ENCODE measurements at places on chromosomes 6 and 20. TPM values are rescaled to one million over a fixed set of nuclear protein-coding genes. Genes with fewer than 3 reads are reported as not detected.
A peak's percentile ranks its signal among the peaks of the same experiment; 100 is the strongest.

The PRL gene
- not detected for total RNA-seq

The SIM1 gene
- total RNA-seq: not detected

The EEF1A2 gene
- 0.43 TPM for total RNA-seq

The LY6G6D gene
- total RNA-seq: not detected

The ZKSCAN8 gene
- total RNA-seq: 20.3 TPM

The NRN1 gene
- total RNA-seq: not detected

The MLIP gene
- total RNA-seq: not detected

The SLC16A10 gene
- not detected for total RNA-seq

The RIPPLY2 gene
- total RNA-seq: not detected

The TSHZ2 gene
- 2.3 TPM for total RNA-seq

The CAGE1 gene
- under 0.01 TPM for total RNA-seq

The CYP21A2 gene
- total RNA-seq: under 0.01 TPM

GRCh38 chr6:29301316-29301715 lies at the start of gene OR14J1:
Gene OR14J1, plus strand, starts transcription at chr6:29301701. Its CDS starts 4,989 bp downstream, at chr6:29306690.
- no peak for DNase-seq

DNA sequence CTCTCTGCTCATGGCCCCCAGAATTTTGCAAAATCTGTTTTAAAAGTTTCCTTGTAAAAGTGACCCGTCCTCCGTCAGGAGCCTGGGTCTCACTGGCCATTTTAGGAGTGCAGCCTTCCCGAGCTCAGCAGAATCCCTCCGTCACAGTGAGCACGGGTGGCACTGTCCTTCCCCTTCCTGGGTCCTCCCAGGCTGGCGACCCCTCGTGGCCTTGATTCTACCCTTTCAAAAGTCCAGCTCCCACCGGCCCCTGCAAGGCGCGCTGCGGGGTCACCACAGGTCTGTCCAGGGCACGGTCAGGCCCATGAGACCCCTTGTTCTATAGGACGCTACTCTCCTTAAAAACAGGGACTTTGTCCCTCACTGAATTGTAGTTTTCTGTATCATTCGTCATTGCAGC lies 112.7 kb downstream of the PSMB1 start:
- DNase-seq: no peak

- DNase-seq: no peak
Observed at GRCh38 chr6:135161411-135162395, 19.4 kb upstream of the MYB start.

DNA sequence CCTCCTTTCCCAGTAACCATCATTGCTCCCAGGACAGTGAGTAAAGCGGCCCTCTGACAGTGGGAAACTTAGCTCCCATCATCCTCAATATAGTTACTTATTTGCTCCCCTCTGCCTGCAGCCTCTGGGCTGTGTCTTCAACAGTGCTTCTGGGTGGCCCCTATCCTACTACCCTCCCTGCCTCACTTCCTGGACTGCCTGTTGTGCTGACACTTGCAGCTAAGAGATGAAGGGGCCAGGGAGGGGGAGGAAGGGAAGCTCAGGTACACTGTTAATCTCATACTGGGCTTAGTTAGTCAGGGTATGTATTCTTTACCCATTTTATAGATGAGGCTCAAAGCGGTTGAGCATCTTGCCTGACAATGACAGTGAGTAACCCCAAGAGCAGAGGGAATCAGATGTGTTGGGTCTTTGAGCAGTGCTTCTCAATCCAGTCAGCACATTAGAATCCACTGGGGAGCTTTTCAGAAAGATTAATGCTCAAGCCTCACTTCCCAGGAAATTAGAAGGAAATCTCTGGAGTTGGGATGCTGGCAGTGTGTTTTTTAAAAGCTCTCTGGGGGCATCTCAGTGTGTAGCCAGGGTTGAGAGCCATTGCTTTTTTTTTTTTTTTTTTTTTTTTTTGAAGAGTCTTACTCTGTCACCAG lies 27.1 kb upstream of the KCNK5 start:
- no peak for DNase-seq

GRCh38 chr6:128138694-128139093 lies 237.8 kb upstream of the THEMIS start:
- no peak for DNase-seq

DNA sequence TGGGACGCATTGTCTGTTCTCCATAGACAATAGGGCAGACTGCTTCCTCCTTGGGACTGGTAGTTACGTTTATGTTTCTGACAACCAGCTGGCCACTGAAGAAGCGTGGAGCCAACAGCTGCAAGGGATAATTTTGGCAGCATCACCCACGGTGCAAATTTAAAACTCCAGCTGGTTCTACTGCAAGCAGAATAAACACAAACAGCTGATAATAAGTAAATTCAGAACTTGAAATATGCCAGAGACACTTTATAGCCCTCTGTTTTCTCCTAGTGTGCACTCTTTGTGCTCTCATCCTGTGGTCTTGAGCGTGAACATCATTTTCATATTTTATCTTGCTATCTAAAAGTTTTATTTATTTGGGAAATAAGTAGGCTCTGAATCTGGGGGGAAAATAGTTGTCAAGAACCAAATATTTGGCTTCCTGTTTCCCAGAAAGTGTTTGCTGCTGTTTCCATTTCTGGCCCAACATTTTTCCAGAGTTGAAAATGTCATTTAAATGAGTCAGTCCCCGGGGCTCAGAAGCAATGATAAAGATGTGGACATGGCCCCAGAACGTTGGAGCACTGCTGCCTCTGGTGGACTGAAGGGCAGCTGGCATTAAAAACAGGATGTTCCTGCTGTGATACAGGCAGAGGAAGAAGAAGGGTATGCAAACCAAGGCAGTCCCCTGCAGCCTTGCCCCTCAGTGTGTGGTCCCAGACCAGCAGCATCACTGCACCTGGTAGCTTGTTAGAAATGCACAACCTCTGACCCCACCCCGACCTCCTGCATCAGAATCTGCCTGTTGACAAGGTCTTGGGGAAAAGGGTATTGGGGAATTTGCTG lies 12.5 kb upstream of the THBD start:
- peak; percentile 93 for DNase-seq

DNA sequence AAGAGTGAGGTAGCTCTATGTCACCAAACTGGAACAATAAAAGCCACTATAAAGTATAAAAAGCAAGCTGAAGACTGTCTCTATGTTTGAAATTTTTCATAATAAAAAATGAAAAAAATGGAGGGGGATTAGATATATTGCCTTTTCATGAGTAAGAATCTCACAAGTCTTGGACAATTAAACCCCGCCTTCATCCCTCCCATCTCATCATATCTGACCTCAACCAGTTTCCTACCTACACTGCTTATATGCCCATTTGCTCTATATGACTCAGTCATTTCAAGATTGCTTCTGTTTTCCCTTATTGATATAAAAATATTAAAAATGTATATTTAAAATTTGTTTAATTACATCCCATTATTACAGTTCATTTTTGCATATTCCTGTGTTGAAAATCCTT lies 2.9 kb upstream of the TRIM39 start:
- no peak for DNase-seq

DNA sequence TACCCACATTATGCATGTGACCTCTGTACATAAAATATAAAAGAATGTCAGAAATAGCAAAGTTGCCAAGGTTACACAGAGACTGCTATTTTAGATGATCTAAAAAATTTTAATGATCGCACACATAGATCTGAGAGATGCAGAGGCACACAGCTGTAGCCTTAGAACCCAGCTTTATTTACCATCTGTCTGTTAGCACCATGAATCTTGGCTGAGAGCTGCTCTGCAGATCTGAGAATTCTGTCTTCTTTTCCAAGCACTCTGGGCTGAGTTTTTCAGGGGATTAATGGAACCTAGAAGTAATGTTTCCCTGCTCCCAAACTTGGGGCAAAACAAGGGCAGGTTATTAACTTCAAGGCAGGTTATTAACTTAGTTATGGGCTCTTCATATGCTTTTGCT lies 248.7 kb upstream of the JAG1 start:
- DNase-seq: no peak

DNA sequence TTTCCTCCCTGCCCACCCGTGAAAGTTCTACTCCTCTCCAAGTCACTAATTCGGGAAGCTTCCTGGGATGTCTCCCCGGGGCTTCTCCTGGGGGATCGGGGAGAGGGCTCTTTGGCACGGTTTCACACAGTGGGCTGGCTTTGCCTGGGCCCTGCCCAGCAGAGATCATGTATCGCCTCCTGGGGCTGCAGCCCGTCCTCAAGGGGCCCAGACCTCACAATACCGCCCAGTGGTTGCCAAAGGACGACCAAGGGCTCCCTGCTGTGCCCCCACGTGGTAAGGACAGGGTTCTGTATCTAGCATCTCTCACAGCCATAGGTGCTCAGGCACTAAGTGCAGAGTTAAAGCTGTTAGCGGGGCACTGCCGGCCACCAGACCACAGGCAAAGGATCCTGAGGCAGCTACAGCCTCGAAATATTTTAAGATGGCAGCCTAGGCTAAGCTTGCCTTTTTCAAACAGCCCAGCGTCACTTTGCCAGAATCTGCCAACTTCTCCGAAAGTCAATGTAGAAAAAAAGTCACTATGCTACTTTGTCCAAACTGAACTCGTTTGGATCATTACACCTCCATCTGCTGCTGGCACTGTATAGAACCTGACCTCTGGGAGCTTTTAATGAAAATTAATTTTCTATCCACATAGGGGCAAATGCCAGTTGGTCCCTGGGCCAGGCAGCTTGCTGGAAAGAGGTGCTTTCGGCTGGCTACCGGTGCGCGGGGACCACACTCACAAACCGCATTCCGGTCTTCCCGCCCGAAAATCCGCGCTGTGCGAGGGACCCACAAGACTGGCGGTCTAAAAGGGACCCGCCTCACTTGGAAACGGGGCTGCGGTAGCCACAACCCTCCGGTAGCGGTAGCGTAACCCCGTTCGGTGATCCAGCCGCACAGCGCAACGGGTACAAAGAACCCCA lies 1.3 kb upstream of the NNAT start:
- no peak for DNase-seq

DNA sequence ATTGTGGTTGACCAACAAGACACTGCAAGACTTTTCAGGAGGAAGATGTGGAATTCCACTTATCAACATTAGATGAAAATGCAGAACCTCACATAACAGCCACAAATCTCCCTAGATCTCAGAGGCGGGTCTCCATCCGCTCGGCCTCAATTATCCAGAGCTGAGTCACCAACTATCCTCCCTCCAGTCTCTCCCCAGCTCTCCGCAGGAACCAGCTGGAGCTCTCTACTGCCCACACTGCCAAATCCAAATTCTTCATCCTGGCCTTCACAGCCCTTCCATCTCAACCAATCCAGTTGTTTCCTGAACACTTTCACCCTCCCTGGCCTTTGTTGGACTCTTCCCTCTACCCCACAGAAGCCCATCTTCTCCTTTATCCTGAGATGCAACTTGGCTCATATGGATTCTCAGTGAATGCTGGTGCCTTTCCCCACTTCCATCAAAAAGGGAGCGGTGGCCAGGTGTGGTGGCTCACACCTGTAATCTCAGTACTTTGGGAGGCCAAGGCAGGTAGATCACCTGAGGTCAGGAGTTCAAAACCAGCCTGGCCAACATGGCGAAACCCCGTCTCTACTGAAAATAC lies 3.5 kb upstream of the TGIF2 start:
- DNase-seq: peak; percentile 33

DNA sequence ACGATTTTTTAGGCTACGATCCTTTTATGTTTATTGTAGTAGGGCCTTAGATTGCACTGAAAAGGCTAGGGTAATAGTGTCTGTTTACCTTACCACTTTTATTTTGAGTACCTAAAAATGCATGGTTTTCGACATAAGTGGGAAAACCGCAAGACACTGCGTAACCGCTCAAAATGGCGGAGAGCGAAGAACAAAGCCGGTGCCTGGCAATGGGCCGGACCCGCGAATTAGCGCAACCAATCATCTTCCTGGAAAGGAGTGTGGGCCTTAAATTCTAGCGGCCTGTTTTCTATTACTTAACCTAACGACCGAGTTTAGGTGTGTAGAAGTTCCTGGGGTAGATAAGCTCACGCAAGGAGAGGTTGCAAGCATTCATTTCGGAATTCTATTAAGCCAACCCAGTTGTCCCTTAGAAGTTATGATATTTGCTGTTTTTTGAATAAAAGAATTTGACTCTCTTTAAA lies 118.0 kb downstream of the HFE start:
- peak; percentile 94 for DNase-seq

GRCh38 chr6:118706702-118707101 lies 55.3 kb upstream of the CEP85L start:
- no peak for DNase-seq

DNA sequence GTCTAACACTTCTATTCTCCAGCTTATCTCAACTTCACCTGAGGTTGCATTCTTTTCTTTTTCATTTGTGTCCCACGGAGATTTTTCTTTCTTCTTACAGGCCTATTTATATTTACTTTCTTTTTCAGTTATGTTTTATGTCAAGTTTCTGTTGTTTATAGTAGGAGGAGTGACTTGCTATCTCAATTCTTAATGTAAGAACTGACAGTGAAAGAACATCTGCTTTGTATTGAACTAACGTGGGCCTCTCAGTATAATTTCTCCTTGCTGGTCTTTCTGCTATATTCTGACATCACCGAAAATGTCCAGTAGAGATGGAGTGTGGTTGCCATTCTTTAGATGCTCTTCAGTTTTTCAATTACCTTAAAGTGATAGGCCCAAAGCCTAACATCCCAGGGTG lies 521.7 kb downstream of the EPM2A start:
- DNase-seq: peak; percentile 12

- DNase-seq: no peak
Observed at GRCh38 chr6:89239338-89239737, 22.2 kb upstream of the GABRR1 start.

DNA sequence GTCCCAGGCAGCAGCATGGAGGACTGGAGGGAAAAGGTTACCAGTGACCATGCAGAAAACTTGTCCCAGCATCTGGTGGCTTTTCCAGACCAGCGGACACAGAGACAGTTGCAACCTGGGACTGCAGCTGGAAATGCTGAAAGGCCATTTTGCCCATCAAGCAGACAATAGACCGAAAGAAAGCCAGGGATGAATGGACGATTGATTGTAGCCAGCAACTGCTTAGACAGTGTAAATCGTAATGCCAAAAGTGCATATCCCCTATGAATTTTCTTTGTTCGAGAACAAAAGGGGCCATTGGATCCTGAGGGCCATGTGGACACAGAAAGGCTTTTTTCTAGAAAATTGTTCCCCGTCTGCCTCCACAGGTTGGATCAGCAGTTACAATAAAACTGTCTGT lies 115.7 kb downstream of the MBOAT1 start:
- no peak for DNase-seq

Measured in fibroblast of villous mesenchyme (primary cell).